ENCODE measurements at places on chromosomes 1 and 21.

DNA sequence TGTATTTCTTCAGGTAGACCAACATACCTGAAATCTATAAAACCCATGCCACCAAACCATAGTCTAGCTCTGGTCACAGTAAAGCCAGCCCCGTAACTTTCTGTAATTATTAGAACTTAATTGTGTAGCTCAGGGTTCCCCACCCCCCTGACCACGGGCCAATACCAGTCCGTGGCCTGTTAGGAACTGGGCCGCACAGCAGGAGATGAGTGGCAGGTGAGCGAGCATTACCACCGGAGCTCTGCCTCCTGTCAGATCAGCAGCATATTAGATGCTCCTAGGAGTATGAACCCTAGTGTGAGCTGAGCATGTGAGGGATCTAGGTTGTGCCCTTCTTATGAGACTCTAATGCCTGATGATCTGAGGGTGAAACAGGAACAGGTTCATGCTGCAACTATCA, 14.6 kb downstream of the TENT5C start:
- no peak for DNase-seq

DNA sequence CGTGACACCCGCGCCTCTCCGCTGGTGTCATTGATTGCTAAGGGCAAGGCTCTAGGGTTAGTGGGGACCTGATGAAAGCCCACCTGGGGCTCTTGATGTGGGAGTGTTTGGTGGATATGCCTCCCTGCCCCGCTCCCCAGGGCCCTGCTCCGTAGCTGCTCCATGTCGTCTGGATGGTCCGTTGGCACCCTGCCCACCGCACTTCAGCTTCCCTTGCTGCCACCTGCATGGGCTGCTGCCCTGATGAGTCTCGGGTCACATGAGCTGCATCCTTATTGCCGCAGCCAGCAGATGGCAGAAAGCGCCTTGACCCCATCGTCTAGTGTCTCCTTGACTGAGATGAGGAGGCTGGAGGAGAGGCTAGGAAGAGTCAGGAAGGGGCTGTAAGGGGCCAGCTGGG, 439.4 kb downstream of the CAMTA1 start:
- no peak for DNase-seq

DNA sequence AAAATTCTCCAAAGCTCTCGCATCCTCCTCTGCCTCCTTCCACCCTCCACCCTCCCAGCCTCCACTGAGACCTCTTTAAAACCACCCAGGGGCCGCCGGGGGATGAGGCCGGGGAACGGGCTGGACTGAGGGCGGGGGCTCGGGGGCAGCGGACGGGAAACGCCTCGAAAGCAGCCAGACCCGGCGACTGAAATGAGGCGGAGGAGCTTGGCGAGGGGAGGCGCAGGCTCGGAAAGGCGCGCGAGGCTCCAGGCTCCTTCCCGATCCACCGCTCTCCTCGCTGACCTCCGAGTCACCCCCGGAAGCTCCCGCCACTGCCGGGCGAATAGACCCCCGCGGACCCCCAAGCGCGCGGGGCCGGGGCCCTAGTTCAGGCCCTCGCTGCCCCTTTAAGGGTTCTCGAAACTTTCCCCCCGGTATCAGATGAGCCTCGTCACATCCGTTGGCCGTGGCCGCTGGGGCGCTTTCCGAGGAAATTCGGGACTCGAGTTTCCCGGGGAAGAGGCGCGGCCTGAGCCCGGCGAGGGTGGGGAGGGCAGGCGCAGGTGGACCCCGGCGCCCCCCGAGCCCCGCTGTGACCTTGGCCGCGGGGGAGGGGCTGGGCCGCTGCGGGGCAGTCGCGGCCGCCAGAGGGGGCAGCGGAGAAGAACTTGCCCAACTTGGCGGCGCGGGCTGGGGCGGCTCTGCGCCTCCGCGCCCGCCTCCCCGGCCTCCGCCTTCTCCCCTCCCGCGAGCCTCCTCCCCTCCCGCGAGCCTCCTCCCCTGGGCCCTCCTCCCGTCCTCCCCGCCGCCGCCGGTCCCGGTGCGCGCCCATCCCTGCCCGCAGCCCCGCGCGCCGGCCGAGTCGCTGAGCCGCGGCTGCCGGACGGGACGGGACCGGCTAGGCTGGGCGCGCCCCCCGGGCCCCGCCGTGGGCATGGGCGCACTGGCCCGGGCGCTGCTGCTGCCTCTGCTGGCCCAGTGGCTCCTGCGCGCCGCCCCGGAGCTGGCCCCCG, at the start of gene BACE2:
Gene BACE2, plus strand, starts transcription at position 813 of the 995 bp plus-strand sequence. Its CDS starts 104 bp downstream, at position 917.
- DNase-seq, result peak; percentile 25

GRCh38 chr1:116111524-116112021, 374 bp downstream of the MAB21L3 start:
- DNase-seq, result no peak

DNA sequence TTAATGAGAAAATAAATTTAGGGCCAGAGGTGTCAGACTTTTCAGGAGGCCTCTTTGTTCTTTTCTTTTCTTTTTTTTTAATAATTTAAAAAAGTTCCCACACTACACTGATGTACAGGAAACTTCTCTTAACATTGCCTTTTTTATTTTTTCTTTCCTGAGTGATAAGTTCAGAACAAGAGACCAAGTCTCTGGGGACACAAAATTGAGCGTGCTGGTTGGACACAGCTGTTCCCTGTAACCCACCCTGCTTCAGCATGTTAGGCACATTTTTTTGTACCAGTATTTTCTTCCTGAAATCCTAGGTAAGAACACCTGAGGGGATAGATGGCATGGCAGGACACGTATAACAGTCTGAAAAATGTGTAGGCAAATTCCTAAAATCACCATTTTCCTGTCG, 50.1 kb downstream of the PBX1 start:
- DNase-seq, result no peak

DNA sequence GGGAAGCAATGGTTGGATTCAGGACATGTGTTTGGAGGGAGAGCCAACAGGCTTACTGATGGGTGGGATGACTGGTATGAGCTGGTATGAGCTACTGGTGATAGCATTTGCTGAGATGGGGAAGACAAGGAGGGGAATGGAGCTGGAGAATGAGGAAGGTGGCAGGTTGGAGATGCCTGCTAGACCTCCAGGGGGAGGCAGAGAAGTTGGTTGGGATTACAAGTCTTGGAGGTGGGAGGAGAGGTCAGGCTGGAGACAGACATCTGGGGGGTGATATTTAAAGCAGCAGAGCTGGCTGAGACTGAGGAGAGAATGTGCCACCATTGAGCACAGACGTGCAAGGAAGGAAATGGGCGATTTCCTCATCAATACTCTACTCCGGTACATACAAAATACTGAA, 31.8 kb upstream of the ENO1 start:
- DNase-seq, result no peak

GRCh38 chr1:109548321-109549267, at the start of gene GNAI3:
TSS of gene GNAI3 (plus strand) at chr1:109548615. CDS start at chr1:109548721, 106 bp downstream.
- DNase-seq, result peak; percentile 91

GRCh38 chr1:243508303-243508713, 252.5 kb downstream of the SDCCAG8 start:
- no peak for DNase-seq

DNA sequence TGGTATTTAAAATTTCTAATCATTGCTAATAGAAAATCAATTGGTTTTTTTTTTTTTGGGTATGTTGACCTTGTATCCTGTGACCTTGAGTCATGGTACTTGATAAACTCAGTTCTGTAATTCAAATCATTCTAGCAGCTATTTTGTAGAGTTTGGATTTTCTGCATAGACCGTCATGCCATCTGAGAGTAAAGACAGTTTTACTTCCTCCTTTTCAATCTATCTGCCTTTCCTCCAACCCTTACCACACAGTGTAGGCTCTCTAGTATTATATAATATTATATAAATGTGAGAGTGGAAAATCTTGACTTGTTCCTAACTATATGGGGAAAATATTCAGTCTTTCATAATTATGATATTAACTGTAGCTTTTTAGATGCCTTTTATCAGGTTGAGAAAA, 7.0 kb downstream of the TDRD5 start:
- no peak for DNase-seq

DNA sequence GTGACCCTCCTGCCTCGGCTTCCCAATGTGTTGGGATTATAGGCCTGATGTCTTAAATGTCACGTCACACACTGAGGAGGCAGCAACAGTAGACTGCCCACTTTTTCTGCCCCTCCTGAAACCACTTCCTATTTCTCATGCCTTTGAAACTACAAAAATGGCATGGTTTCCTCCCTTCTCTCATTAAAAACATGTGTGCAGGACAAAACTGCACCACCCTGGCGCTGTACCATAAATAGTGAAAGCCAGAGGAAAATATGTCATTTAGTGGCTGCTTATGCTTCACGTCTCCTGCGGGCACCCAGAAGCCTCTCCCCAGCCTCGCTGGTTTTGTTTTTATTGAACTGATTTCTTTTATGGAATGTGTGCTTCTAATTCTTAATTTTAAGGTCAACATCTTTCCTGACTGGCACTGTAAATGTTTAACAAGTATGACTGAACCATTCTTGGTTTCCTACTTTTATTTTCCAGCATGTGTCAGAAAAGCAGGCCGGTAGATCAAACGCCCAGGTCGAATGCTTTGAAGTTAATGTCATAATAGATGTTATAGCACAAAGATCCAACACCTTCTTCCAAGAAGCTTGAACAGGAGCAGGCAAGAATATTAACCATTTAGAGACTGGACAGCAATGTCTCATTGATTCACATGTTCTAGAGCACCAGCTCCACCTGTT, 59.6 kb upstream of the C1orf87 start:
- no peak for DNase-seq

- no peak for DNase-seq
These were observed 106.7 kb downstream of the SCMH1 start for GRCh38 chr1:41135196-41135947.

GRCh38 chr1:30782361-30783255, 25.0 kb upstream of the LAPTM5 start:
- DNase-seq, result peak; percentile 75

DNA sequence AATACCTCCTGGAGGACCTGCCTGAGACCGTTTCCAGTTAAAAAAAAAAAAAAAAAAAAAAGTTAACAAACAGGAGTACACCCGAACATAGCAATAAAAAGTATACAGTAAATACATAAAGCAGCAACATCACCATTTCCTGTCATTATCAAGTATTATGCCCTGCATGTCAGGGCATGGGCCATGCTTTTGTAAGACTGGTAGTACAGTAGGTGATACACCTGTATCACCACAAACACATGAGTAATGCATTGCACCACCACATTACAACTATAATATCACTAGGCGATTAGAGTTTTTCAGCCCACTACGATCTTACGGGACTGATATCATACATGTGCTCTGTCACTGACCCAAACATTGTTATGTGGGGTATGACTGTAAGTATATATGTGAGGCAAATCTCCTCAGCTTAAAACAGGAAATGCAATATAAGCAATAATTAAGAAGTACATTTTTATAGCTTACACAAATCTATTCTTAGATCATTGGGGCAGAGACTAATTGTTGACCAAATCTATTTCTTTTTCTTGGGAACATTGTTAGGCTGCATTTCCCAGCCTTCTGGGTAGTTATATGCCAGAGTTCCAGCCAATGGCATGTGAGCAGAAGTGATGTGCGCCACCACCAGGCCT, 98.1 kb downstream of the PLD5 start:
- DNase-seq, result no peak

DNA sequence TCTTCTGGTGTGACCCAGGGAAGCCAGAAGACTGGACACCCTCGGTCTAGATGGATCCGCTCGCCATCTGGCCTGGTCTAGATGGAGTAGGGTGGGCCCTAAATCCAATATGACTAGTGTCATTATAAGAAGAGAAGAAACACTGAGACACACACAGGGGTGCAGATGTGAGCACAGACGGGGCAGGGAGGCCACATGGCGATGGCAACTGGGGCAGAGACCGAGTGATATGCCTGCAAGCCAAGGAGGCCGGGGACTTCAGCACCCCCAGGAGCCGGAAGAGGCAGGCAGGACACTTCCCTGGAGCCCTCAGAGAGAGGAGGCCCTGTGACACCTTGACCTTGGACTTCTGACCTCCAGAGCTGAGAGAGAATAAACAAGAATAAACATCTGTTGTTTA, 5.6 kb upstream of the TFF3 start:
- no peak for DNase-seq

DNA sequence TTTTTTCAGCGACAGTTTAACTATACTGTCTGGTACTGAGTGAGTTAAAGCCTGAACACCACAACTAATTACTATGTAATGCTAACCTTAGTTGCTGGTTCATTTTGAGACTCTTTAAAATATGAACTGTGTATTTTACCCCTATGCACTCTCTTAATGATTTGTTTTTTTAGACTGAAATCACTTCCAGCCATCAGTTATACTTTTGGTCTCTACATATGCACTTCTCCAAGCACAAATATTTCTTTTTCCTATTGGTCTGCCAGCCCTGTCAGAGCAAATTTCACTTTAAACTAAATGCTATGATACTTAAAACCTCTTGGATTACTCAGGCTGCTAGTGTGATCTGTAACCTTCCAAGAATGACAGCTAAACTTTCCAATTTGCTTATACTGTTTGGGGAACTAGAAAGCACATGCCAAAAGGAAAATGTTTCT, 38.1 kb upstream of the SCYL3 start:
- DNase-seq, result no peak

- peak; percentile 44 for DNase-seq
These were observed 10.6 kb downstream of the TRIT1 start for GRCh38 chr1:39872698-39873097.

DNA sequence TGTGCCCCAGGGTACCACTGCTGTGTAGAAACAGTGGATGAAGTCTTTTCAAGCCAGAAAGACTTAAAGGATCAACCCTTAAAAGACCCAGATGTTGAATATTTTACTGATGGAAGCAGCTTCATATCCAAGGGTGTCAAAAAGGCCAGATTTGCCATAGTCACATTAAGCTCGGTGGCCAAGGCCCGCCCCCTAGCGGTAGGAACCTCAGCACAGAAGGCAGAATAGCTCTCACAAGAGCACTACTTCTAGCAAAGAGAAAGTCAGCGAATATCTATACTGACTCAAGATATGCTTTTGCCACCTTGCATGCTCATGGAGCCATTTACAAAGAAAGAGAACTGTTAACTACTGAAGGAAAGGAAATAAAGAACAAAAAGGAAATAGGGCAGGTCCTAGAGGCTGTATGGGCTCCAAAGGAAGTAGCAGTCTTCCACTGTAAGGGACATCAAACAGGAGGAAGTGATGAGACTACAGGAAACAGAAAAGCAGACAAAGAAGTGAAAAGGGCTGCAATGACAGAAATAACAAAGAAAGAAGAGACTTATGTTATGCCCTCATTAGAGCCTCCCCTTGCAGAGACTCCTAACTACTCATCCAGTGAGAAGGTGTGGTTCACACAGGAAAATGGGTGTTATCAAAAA, 90.5 kb downstream of the LIPI start:
- DNase-seq, result no peak

DNA sequence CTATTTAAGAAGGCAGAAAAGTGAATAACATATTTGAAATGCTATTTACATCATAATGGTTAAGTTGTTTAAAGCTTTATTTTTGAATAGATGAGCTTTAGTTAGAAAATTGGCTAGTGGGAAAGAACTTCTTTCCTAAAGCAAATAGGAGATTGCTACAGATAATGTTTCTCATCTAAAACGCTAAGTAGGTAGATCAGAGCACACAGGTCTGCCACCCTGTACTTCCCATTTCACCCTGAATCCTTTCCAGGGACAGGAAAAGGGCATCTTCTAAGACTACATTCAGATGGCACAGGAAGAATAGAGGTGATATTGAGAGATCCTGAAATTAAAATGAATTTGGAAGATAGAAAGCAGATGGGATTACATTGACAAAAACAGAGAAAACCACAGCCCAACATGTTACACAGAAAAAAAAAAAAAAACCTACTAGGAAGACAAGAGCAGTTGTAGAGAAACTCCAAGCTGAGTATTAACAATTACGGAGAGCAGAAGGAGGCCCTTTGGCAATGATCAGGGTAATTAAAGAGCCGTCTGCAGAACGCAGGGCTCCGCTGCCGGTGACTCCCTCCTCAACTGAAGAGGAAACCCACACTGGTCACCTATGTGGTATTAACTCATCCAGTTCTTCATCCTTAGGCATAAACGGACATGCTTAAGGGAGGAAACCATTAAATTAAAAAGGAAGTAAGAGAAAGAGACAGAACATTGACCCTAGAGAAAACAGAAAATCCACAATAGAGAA, 53.6 kb upstream of the MAP10 start:
- DNase-seq, result no peak
